ENCODE measurements at places on chromosomes 13 and 19. TPM values are rescaled to one million over a fixed set of nuclear protein-coding genes. Genes with fewer than 3 reads are reported as not detected.
A peak's percentile ranks its signal among the peaks of the same experiment; 100 is the strongest.

DNA sequence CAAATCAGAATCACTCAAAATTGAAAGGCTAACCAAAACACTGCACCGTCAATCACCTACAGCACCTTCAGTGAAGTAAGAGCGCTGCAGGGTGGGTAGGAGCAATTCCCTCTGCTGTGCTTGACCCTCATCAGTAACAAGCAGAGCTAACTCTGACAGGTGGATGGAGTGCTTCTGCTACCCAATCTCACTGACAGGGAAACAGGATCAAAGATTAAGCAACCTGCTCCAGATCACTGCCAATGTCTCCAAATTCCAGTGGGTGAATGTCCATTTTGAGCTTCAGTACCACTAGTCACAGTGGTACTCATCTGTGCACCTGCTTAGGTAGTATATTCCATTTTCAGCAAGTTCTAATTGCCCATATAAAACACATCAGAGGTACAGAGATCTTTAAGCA, 25.2 kb downstream of the BRD4 start:
- peaks cover 71% of the 10 kb centered on the region for H3K4me1 ChIP-seq
- no peak overlapping the region for H3K27ac ChIP-seq
- no peak for DNase-seq
- no peaks in the 10 kb centered on the region for H3K27me3 ChIP-seq
- H3K36me3 ChIP-seq = no peaks in the 10 kb centered on the region

Gene ADGRE3
- total RNA-seq = not detected

DNA sequence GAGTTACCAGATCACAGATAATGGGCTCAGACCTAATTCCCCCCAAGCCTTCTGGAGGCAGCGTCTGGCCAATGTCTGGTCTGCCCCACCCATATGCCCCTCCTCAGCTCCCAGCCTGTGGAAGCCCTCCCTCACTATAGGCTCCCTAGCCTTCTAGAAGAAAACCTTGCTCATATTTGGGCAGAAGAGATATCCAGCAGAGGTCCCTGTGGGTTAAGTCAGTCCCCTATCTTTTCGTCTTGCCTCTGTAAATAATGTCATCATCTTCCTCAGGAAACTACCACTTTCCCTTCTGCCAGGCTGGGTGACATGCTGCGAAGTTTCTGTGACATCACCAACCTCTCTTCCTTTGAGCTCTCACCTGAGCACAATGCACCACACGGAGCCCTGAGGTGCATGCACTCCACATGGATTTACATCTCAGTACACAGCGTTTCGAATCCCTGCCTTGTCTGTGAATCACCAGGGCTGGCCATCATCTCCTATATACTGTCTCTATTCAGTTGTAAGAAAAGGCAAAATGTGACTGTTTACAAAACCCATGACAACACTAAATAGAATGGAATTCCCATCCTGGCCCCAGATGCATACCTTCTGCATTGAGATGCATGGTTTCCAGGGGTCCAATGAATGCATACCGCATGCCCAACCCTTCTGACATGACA, 112.8 kb downstream of the CRYL1 start:
- DNase-seq = no peak
- peaks cover 25% of the 10 kb centered on the region for H3K4me1 ChIP-seq
- H3K27ac ChIP-seq = no peak overlapping the region
- H3K36me3 ChIP-seq = no peaks in the 10 kb centered on the region
- no peak overlapping the region for H3K4me3 ChIP-seq
- no peaks in the 10 kb centered on the region for H3K27me3 ChIP-seq

- H3K27ac ChIP-seq = no peak overlapping the region
- H3K4me1 ChIP-seq = no peaks in the 10 kb centered on the region
- no peak for DNase-seq
- no peaks in the 10 kb centered on the region for H3K27me3 ChIP-seq
Measured at GRCh38 chr13:91014696-91015095, 332.8 kb upstream of the MIR17HG start.

DNA sequence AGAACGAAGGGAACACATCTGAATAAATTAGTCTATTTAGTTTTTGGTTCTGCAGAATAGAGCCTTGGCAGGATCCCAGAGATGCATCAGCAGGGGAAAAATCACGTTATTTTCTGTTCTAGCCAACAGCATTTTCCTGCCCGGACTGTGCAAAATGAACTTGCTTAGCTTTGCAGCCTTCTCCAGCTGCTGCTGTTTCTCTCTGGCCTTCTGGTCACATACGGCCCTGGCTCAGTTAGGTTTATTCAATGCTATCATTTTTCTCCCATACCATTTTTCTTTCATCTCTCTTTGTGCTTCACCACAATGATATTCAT, 110.4 kb upstream of the KL start:
- H3K4me1 ChIP-seq = no peaks in the 10 kb centered on the region
- H3K4me3 ChIP-seq = no peak overlapping the region
- H3K27me3 ChIP-seq = no peaks in the 10 kb centered on the region
- H3K36me3 ChIP-seq = no peaks in the 10 kb centered on the region
- DNase-seq = no peak

Gene PRSS57
- not detected for total RNA-seq

Gene IGLON5
- total RNA-seq = 0.09 TPM

DNA sequence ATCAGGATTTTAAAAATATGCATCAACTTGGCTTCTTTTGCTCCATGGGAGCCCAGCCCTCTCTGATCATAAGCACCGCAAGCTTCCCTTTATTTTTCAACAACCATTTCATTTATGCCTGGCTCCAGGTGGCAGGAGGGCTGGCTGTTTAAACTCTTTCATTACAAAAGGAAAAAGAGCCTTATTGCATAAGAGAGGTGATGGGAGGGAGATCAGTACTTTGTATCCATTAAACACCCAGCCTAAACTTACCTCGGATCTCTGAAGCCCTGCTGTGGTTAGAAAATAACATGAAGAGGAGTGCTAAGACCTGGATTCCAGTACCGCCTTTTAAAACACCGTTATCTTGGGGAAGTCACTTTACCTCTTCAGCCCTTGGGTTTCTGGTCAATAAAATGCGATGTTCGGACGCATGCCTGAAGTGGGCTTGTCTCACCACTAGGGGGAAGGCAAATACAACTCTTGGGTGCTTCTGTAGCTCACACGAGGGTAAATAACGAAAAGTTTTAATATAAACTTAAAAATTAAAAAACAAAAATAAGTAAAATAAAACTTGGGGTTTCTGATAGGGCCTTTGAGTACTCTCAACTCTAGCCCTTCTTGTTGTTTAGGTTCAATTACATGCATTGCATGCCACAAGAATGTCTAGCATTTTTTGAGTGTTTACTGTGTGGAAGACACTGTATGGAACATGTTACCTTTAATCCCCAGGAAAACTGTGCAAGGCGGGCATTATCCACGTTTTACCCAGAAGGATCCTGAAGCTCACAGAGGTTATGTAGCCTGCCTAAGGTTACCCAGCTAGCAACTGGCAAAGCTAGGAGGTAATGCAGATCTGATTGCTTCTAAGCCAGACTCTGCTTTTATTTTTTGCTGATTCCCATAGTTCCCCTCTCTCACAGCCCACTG, 240.3 kb downstream of the LMO7 start:
- H3K27me3 ChIP-seq = no peaks in the 10 kb centered on the region
- peak; percentile 42 for DNase-seq
- H3K4me1 ChIP-seq = peaks cover 6% of the 10 kb centered on the region
- H3K36me3 ChIP-seq = no peaks in the 10 kb centered on the region
- no peak overlapping the region for H3K27ac ChIP-seq

Gene ZNF154
- total RNA-seq = 7.7 TPM

- H3K4me1 ChIP-seq = peaks cover 12% of the 10 kb centered on the region
- H3K27me3 ChIP-seq = no peaks in the 10 kb centered on the region
- no peak overlapping the region for H3K27ac ChIP-seq
- H3K36me3 ChIP-seq = no peaks in the 10 kb centered on the region
Measured at GRCh38 chr19:50493171-50493570, 16.5 kb upstream of the GARIN5A start.

GRCh38 chr13:44311011-44311780, 62.4 kb upstream of the SERP2 start:
- no peak for DNase-seq
- no peaks in the 10 kb centered on the region for H3K36me3 ChIP-seq
- H3K27me3 ChIP-seq = no peaks in the 10 kb centered on the region
- peaks cover 9% of the 10 kb centered on the region for H3K4me1 ChIP-seq
- no peak overlapping the region for H3K4me3 ChIP-seq

Gene DAZAP1
- total RNA-seq = 253 TPM

- no peak overlapping the region for H3K27ac ChIP-seq
- no peaks in the 10 kb centered on the region for H3K27me3 ChIP-seq
- H3K4me3 ChIP-seq = no peak overlapping the region
- H3K4me1 ChIP-seq = no peaks in the 10 kb centered on the region
- no peaks in the 10 kb centered on the region for H3K36me3 ChIP-seq
Measured at GRCh38 chr19:29445246-29445645, 80.5 kb upstream of the VSTM2B start.

Gene SIGLECL1
- total RNA-seq = not detected

Gene CGB8
- total RNA-seq = not detected

- no peak for DNase-seq
- H3K36me3 ChIP-seq = no peaks in the 10 kb centered on the region
- H3K4me1 ChIP-seq = no peaks in the 10 kb centered on the region
- no peak overlapping the region for H3K4me3 ChIP-seq
Measured at GRCh38 chr19:8641908-8642547, 11.6 kb downstream of the NFILZ start.

DNA sequence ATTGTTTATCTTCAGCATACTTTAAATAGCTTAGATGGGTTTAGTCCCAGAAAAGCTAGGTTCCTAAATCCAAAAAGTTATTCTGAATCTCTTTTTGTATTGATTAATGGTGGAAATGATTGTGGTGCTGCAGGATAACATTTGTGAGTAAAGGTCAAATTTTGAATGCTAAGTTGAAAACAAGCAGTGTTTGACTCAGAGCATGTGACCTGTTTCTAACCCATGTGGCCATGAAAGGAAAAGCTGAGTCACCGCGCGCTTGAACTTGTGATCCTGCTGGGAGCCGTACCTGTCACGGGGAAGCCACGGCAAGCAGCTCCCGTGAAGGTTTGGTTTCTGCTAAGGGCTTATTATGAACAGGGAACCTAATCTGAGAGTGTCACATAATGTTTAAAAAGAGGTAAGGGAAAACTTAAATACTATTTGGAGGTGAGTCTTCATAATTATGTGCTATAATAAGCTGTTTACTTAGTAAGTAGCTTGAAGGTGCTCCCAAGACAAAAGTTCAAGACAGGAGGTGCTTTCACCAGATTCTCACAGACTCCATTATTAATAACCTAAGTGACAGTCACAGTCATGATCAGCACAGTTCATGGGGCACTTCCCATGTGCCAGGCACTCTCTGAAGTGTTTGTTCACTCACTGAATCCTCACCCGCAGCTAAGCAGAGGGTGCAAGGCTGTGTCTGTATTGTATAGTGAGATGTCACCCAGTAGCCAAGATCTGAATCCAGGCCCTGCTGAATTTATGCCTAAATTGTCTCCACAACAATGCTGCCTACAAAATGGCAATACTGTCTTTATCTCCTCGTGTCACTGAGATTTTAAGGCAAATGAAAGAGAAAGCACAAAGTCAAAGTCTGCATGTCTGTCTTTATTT, 286.5 kb downstream of the MYO16 start:
- no peak for DNase-seq
- H3K36me3 ChIP-seq = no peaks in the 10 kb centered on the region
- no peak overlapping the region for H3K4me3 ChIP-seq
- H3K27ac ChIP-seq = peak overlapping the region; percentile 5

Gene CKM
- total RNA-seq = not detected

Gene NFKBIB
- total RNA-seq = 107 TPM

- H3K4me1 ChIP-seq = no peaks in the 10 kb centered on the region
- H3K4me3 ChIP-seq = no peak overlapping the region
- no peaks in the 10 kb centered on the region for H3K36me3 ChIP-seq
- peaks cover 2% of the 10 kb centered on the region for H3K27me3 ChIP-seq
Measured at GRCh38 chr19:51719251-51719988, 4.4 kb downstream of the HAS1 start.

Gene WTIP
- 0.83 TPM for total RNA-seq

Gene SPTBN4
- total RNA-seq = 0.49 TPM

Data from CD8-positive, alpha-beta memory T cell (primary cell).